Activated CD4-positive, alpha-beta T cell treated with anti-CD3 and anti-CD28 coated beads for 4 hours (primary cell): ENCODE measurements at places on chromosomes 13 and 19.

DNA sequence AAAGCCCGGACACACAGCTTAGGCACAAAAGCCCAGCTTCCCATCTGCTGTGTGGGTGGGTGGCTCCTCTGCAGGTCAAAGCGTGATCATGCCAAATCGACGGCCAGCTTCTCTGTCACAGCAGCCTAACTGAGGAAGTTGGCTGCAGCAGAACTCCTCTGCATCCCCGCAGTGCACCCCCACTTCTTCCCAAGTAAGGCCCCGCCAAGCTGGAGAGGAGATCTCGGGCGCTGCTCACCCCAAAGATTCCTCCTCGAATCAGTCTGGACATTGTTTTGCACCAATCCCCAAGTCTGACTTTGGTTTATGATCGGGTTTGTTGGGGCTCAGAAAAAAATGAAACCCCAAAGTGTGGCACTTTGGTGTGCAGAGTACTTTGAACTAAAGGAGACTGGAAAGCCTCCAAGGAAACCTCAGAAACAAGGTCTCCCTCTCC lies 19.7 kb upstream of the CPB2 start:
- no peak for DNase-seq

DNA sequence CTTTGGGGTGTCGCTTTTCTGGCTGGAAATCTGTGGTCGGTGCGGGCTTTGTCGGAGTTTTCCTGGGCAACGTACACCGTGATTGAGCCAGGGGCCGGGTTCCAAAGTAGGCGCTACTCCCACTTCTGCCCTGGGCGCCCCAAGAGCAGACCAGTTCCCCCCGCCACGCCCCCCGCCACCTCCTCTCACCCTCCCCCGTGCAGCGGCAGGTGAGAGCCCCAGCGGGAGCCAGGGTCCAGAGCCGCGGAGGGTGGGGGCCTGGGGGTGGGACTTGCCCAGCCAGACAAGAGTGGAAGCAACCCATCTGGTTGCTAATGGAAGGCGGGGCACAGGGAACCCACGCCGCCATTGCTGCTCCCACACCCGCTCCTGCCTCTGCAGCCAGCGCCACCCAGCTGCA lies 2195.9 kb downstream of the PCDH9 start:
- no peak for DNase-seq

DNA sequence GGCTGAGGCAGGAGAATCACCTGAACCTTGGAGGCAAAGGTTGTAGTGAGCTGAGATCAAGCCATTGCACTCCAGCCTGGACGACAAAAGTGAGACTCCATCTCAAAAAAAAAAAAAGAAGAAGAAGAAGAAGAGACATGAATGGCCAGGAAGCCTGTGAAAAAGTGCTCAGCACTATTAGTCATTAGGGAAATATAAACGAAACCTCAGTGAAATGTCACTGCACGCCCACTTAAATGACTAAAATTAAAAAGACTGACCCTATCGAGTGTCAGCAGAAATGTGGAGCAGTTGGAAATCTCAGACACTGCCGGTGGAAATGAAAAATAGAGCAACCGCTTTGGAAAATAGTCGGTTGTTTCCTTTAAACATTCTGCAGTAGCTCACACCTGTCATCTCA lies 5.5 kb upstream of the TYROBP start:
- DNase-seq: no peak

GRCh38 chr13:109900741-109901140 lies 114.4 kb upstream of the IRS2 start:
- no peak for DNase-seq

- DNase-seq: no peak
Observed at GRCh38 chr19:34308381-34309367, 54.3 kb downstream of the GARRE1 start.

GRCh38 chr13:37627428-37627827 lies 28.9 kb upstream of the POSTN start:
- DNase-seq: no peak

DNA sequence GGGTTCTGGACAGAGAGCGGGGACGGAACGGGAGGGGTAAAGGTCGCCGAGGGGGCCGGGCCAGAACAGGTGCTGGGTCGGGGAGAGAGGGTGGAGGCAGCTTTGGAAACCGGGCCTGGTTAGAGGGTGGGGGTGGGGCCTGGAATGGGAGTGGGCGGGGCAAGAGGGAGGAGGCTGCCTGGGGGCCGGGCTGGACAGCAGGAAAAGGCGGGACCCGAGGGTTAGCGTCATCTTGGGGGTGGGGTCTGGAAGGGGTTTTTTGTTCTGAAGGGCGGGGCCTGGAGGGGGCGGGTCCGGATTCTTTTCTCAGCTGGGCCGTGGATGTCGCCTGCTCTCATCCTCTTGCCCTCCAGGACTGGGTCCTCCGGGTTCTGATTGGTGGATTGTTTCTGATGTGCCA lies 4.3 kb upstream of the ZNF813 start:
- DNase-seq: no peak

DNA sequence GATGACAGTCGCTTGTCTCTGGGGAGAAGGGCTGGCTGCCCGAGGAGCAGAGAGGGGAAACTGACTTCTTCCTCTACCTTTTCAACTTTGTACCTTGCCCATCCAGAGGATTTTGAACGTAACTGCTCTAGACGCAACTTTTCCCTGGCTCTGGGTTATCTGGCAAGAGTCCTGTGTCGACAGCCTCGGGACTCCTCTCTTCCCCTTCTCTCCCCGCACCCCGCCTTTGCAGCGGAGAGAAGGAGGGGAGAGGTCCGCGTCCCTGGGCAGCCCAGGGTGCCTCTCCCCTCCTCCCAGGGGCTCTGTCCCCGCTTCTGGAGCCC lies 574 bp downstream of the SH3GL1 start:
- DNase-seq: peak; percentile 26

GRCh38 chr19:8665468-8666213 lies 33.0 kb downstream of the ACTL9 start:
- no peak for DNase-seq

- DNase-seq: no peak
Observed at GRCh38 chr19:3586707-3587346, 1.5 kb downstream of the GIPC3 start.

DNA sequence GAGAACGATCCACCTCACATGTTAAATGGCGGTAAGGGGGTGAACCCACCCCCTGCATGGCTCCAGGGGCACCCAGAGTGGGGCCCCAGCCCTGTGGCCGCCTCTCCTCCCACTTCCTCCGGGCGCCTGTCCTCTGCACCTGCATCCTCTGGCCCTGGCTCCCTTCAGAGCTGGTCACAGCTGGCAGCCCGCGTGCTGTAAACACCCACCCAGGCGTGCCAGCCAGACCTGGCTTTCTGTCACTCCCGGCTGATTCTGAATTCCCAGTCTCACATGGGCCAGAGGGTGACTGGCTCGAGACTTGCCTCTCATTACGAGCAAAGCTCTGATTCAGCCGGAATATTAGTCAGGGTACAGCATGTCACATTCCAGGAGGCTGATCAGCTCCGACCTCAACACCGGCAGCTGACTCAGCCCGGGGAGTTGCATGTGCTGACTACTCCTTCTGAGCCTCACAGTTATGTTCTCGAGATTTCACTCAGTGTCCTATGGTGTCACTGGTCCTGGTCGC lies 75.1 kb downstream of the GNG7 start:
- DNase-seq: peak; percentile 53

- DNase-seq: no peak
Observed at GRCh38 chr19:14112809-14113385, 4.7 kb downstream of the PRKACA start.

- no peak for DNase-seq
Observed at GRCh38 chr13:34655554-34655953, 286.5 kb upstream of the NBEA start.

DNA sequence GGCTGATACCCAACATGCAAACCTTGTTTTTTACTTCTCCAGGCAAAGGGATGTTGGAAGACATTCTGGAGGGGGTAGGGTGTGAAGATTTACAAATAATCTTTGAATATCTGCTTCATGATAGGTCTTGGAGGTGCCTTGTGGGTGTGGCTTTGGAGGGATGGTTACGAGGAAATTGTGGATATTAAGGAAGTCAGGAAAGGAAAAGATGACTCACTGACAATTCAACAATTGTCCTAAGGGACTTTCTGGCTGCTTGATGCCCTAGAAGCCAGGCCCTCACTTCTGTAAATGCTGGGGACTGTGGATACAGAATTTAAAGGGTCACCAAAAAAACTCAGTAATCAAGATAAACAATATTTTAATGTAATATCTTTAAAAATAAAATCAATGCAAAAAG lies 37.4 kb upstream of the ZNF527 start:
- DNase-seq: no peak

GRCh38 chr19:51559240-51559639 lies 11.8 kb upstream of the ZNF175 start:
- no peak for DNase-seq
